ENCODE measurements at places on chromosomes 6 and 20.
A peak's percentile ranks its signal among the peaks of the same experiment; 100 is the strongest.

DNA sequence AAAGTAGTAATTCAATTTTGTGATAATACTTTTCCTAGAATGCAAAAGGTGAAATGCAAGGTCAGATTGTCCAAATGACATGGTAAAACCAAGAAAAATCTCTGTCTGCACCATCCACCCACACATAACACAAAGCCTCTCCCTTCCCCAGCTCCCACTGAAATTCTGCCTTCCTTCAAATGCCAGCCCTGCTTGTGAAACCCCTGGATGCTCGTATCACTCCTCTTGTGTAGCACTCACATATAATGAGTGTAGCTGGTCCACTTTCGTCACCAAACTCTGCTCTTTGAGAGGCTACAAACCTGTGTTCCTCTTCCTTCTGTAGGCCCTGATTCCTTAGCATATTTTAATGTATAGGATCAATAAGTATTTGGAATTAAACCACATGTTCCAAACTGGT is 123.6 kb upstream of the BEND6 start:
- no peak for DNase-seq

DNA sequence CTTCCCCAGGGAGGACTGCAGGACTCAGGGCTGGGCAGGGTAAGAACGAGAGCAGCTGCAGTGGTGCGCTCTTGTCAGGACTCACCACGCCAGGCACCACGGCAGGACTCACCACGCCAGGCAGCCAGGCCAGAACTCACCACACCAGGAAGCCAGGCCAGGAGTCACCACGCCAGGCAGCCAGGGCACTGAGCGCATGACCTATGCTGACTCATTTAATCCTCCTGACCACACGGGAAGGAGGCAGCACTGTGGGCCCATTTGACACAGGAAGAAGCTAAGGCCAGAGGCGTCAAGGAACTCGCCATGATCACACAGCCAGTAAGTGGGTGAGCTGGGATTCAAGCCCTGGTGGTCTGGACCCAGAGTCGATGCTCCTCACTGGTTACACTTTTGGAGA is 189.3 kb downstream of the PREX1 start:
- DNase-seq = no peak

GRCh38 chr20:15076785-15077184 is 739.4 kb upstream of the FLRT3 start:
- DNase-seq = no peak

GRCh38 chr6:46325561-46326530 is 155.1 kb upstream of the ENPP5 start:
- no peak for DNase-seq

- DNase-seq = no peak
Observed at GRCh38 chr20:28562510-28562898, 2695.0 kb upstream of the DEFB115 start.

GRCh38 chr6:144065213-144065660 is 30.1 kb downstream of the SF3B5 start:
- no peak for DNase-seq

DNA sequence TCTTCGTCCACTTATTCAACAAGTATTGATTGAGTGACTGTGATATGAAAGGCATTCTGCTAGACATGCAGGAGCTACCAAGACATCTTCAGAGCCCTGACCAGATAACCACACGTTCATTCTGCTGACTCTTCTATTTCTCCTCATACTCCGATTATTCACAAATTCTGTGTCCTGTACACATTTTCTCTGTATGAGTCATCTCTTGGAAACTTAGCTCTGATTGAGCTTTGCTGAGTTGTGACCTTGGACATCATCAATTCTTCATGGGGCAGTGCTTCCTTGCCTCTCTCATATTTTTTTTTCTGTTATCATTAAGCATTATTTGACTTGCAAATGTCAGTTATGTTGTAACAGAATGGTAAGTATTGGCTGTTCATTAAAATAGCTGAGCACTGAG is 351.6 kb upstream of the CNR1 start:
- no peak for DNase-seq

GRCh38 chr6:97014595-97014994 is 90.1 kb downstream of the KLHL32 start:
- no peak for DNase-seq

- DNase-seq = no peak
Observed at GRCh38 chr20:58967652-58968429, 13.2 kb upstream of the NELFCD start.

DNA sequence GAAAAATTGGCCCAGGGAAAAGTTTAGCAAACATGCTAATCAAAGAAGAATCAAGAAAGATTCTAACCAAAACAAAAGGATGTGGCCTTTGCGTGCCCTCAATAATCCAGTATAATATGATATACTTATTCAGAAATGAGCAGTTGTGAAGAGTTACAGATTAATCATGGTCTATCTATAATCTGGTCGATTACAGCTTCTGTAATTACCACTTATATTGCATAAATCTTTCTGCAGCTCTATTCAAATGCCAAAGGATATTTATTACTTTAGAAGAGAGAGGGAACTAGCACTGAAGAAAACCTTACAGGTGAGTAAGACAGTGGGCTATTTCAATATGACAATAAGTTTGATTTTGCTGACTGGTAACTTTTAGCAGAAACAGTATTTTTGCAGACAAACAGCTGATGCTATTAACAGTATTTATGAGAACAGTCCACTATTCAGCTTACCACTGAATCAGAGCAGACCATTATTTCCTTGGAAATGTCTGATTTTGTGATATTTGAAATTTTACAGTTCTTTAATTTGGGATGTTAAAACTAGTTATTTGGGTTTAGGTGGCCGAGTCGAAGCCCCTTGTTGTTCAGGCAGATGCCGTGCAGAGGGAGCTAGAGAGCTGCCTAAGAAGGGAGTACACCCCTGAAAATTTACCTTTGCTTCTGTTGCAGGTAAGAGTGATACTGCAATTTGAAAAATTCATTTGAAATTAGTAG is 92.2 kb downstream of the CEP57L1 start:
- DNase-seq = peak; percentile 58

- DNase-seq = no peak
Observed at GRCh38 chr20:46624946-46625345, 26.3 kb downstream of the SLC13A3 start.

DNA sequence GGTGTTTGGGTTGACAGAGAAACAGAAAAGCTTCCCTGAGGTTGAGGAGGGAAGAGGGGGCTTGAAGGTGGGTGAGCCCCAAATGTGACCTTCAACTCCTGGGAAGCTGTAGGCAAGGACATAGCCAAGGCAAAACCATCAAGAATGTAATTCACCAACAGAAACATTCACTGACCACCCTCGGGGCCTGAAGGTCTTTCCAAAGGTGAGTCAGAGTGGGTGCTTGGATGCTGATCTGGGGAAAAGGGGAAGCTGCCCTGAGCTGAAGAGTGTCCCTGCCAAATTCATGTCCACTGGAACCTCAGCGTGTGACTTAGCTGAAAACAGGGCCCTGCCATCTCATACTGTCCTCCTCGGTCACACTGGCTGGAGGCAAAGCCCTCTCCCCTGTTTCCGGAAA is 234.2 kb upstream of the SULF2 start:
- no peak for DNase-seq

DNA sequence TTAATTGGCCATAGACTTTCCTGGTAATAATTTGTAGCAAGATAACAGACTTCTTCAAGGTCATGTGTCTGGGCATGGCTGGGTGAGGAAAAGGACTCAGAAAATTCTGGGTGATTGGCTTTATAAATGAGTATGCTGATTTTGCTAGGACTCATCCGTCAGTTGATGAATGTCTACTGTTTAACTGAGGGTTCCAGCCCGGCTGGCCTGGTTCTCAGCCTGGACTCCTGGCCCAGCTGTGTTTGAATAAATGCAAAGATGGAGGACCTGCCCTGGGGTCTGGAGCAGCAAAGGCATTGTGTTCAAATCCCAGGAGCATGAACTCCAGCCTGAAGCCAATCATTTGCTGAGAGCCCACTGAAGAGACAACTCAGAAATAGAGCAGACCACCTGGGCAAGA is 323.2 kb downstream of the LRFN2 start:
- DNase-seq = no peak

DNA sequence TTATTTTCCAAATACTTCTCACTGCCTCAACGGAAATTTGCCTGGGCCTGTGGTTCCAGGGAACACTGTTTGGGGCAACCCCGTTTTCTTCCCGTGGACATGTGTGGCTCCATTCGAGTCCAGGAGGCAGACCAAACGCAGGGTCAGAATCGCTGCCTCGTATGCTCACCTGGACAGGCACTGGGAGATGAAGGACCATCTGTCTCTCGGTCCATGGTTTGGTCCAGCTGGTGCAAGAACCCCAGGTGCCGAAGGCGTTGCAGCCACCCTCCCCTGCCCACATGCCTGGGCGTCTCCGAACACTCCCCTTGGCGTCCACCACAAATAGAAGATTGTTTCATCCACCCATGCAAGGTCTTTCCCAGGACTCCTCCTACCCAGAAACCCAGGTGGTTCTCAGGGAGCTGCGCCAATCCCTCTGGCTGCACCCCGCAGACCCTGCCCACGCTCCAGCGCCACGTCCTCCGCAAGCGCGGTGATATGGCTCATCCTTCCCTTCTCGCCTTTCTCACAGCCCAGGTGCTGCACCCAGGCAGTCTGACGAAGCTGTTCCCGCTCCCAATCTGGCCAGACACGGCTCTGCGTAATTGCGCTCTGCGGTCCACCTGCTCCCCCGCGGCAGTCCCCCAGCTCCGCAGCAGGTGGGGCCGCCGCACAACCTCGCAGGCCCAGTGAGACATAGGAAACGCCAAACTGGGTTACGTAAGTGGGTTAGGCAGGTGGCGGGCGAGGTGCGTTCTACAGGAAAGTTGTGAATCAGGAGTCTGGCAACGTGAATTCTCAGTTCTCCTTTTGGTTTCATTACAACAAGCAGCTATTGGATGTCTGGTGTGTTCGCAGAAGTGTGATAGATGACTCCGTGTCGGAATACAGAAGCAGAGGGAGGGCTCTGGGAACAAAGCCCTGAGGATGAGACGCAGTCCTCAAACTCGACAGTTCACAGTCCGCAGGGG is 146.2 kb upstream of the ECI2 start:
- DNase-seq = peak; percentile 76

DNA sequence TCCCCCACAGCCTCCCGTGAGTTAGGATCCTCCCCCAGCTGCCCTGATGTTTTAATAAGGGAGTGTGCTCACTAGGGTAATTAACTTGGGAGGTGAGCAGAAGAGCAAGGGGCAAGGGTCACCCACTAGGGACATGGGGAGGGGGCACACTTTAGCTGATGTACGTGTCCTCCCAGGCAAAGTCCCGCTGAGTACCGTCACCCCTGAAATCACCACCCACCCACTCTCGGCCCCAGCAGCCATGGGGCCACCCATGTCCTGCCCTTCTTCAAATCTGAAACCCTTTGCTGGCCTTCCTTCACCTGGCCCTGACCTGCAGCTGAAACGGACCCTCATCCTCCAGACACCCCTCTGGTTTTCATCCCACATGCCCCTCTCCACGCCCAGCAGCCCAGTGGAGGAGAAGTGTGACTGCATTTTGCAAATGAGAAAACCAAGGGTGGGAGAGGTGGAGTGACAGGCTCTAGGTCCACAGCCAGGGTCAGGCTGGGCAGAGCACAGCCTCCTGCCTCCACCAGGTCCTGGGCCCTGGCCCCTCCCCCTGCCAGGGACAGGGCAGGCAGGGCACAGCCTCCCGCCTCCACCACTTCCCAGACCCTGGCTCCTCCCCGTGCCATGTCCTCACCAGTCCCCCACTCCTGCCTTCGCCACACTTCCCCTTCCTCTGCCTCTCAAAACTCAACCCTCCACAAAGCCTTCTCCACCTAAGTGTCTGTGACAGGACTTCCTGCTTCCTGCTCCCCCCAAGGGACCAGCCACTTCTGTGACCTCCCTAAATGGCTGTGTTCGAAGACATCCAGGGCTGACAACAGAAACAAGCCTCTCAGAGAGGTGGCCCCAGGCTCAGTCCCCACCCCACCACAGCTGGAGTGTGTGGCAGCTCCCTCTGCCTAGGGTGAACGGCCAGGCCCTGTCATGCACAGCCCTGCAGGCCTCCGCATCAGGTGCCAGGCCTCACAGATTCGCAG is 15.1 kb downstream of the ACSS1 start:
- DNase-seq = no peak

DNA sequence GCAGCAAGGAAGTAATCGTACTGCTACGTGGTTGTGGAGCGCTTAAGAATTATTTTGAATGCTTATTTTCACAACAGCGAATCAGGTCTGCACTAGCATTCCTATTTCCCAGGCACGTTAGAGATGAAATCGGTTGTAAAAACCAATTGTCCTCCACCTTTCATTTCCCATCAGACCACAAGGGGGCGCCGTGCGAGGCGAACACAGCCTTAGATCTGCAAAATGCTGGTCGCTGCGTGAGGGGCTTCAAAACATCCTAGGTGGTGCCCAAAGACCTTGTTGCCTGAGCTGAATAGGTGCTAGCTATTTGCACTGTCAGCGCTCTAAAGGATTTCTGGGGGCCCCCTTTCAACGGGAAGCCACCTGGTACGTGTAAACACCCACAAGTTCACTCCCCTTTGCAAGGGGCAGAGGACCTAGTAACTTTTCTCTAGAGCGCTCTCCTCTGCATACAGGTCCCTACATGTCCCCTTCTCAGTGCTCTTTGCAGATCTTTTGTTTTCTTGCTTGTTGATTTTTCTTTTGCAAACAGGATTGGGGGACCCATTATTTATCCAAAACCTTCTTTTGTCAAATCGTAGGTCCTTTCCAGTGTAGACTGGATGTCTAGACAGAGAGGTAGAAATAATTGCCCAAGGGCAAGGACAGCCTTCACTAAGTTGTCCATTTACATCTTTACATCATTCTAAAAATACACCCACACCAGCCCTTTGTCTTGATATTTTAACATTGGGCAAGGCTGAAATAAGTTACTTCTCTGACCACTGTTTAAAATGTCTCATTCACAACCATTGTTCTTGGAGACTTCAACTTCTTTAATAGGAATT is 59.8 kb downstream of the NEDD9 start:
- peak; percentile 36 for DNase-seq

DNA sequence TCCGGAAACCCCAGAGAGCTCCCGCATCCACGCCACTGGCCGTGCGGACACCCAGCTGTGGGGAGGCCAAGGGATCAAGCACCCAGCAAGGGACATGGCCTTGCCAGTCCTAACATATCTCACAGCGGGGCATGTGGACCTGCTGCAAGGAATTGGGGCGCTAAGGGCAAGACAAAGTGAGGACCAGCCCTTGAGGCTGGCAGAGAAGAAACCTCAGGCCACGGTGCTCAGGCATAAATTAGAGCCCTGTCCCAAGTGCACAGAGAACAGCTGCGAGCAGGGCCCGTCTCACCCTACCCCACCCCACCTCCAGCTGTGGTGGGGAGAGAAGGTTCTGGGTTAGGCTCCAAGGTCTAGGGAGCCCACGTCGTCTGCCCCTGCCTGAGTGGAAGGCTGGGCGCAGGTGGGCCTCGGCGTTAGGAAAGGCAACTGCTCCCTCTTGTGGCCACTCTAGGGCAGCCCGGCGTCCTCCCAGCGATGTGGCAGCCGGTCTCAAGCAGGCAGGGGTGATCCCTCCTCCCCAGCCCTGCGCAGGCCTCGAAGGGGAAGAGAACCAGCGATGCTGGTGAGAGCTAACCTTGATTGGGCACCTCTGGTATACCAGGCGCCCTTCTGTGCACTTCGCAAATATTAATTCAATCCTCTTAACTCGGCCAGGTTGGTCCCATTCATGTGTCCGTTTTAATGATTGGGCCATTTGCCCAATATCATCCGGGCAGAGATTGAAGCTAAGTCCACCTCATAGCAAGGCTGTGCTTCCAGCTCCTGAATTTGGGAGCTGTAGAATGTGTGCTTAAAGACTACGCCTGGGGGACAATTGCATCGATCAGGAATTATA is 235.8 kb downstream of the NFATC2 start:
- peak; percentile 68 for DNase-seq

Data from MM.1S (cell line).